NCI-H1092 (cell line): ENCODE measurements at places on chromosomes 6 and 20.

- DNase-seq: no peak
Measured at GRCh38 chr6:17932330-17932852, 55.0 kb downstream of the KIF13A start.

GRCh38 chr20:38180781-38181180 is 15.7 kb upstream of the TGM2 start:
- DNase-seq: no peak

GRCh38 chr6:106141441-106142237 is 55.5 kb downstream of the PRDM1 start:
- DNase-seq: no peak

GRCh38 chr20:47117371-47117770 is 222.7 kb downstream of the EYA2 start:
- no peak for DNase-seq

DNA sequence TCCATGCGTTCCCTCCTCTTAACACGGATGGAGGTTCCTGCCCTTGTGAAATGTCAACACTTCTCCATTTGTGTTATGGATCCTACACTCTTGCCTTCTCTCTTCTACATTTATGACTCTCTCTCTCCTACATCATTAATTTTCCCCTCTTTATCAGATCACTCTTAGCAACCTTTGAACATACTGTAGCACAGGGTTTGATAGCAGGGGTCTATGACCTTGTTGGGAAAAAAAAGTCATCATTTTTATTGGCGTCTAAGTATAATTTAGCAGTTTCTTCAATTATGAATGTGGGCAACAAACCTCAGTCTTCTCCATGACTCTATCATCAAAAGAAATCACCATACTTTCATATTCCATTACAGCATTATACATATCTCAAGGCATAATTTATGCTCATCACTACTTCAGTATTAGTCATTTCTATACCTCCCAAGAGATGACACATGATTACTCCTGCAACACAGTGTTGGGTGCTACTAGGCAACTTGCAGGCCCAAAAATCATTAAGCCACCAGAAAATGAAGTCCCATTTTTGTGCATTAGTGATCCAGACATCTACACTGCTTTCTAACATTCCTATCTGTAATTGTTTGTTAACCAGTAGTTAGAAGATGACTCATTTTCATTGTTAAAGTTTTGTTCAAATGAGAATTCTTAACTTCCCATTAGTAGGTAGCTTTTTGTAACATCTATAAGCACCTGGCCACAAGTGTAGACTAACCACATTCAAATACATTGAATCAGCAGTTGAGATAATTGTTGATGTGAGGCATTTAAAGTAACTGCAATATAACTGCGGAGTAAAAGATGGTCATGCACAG is 9.5 kb downstream of the CYP39A1 start:
- no peak for DNase-seq

- no peak for DNase-seq
Measured at GRCh38 chr6:6246544-6246943, 73.9 kb downstream of the F13A1 start.

DNA sequence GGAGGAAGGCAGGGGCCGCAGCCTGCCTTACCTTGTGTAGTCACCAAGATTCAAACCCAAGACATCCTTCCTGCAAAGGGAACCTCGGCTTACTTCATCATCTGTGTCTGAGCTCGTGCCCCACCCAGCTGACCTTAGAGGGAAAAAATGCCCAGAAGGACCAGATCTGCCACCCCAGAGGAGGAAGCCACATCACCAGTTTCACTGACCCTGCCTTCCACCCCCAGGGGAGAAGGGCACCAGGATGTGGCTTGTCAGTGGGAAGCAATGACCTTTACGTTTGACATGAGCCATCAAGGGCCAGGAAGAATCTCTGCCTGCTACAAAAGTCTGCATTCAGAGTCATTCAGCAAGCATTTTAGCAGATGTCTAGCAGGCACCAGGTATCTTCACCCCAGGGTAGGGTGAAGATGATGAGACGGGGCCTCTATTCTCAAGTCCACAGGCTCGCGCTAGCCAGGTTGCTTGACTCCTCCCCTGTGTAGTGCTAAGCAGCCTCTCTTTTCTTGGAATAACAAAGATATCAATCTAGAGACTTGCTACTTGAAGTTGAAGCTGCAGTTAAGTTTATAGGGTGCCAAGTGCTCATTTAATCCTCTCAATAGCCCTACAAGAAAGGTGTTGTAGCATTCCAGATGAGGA is 28.1 kb downstream of the HM13 start:
- DNase-seq: no peak

DNA sequence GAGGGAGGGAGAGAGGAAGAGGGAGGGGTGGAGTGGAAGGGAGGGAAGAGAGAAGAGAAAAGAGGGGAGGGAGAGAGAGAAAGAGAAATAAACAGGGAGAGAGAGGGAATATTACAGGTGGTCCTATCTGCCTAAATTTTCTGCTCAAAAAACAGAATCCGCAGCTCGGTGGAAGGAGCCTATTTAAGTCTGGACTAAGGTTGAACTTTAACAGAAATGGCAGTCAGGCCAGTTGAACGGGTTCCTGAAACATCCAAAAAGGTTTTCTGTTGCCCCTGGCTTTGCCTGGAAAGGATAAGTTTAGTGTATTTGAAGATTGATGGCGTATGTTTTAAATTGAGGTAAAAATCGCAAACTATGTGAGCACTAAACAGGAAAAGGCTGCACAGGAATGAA is 2.2 kb downstream of the TFAP2B start:
- DNase-seq: no peak

DNA sequence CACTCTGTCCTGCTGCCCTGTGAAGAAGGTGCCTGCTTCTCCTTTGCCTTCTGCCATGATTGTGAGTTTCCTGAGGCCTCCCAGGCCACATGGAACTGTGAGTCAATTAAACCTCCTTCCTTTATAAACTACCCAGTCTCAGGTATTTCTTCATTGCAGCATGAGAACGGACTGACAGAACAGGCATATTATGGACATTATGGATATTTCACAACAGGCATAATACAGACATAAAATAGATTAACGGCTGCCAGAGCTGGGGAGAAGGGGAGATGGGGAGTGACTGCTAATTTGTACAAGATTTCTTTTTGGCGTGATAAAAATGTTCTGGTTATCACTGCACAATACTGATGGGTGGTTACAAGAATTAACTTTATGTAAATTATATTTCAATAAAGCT is 29.4 kb downstream of the TRPC4AP start:
- DNase-seq: no peak

DNA sequence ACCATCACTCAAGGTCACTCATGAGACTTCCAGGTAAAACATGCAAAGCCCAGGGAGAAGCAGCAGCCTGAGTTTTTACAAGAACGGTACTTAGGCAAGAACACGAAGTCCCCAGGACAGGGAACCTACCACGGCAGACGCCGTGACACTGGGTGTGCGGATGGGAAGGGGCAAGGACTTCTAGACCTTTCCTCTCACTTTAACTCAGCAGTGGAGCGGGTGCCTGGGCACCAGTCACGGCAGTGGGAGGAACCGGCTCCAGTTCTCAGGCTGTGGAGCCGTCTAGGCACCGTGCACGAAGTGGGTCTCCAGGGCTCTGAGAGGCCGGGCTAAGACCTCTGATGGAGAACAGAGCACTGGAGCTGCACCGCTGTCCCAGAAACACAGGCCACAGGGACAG is 2.5 kb downstream of the ZBTB46 start:
- no peak for DNase-seq
